K562 (cell line): ENCODE measurements at places on chromosomes 7 and 10.

- DNase-seq, result no peak
Measured at GRCh38 chr7:156725073-156725472, 84.5 kb downstream of the RNF32 start.

- DNase-seq, result no peak
Measured at GRCh38 chr10:34861293-34862021, 46.4 kb upstream of the PARD3 start.

DNA sequence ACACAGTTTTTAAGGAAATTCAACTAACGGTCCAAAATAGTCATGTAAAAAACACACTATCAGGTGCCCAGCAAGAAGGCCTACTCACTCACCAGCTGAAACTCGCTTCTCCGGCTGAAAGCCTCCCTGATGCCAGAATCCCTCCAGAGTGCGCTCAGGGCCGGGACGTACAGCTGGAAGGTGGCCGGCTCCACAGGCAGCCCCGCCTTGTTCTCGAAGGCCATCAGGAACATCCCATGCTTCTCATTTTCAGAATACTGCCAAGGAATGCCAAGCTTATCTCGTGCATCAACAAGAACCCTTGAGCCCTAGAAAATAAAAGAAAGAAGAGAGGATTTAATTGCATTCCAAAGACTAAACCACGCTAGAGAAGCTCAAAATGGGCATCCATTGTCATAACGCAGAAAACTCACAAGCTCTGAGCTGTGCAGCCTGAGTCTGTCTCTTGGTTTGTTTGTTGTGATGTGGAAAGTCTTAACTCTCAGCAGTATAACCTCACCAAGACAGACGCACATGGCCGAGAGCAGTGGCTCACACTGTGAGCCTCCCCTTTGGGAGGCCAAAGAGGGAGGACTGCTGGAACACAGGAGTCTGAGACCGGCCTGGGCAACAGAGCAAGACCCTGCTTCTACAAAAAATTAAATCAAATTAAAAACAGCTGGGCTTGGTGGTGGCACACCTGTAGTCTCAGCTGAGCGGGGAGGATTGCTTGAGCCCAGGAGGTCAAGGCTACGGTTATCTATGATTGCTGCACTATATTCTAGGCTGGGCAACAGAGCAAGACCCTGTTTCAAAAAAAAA is 49.1 kb downstream of the GNA12 start:
- no peak for DNase-seq

DNA sequence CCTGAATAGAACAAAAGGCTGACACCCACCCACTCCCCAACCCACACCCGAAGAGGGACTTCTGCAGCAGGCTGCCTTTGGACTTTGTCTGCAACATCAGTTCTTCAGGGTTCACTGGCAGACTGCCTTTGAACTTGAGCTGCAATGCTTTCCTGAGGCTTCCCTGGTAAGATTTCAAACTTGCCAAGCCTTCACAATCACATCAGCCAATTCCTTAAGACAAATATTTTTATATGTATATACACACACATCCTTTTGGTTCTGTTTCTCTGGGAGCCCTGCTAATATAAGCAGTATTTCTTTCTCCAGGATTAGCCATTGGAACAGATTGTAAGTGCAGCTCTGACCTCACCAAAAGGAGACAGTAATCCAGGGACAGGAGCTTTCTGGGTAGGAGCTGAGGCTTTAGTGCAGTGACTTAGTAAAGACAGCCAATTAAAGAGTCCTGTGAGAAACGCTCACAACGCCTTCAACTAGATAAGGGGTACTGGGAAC is 55.6 kb upstream of the KMT2E start:
- no peak for DNase-seq

GRCh38 chr7:140122965-140123364 is 53.8 kb downstream of the KDM7A start:
- no peak for DNase-seq
